ENCODE measurements at places on chromosomes 7 and 10. TPM values are rescaled to one million over a fixed set of nuclear protein-coding genes. Genes with fewer than 3 reads are reported as not detected.

The CRTAC1 gene
- not detected for total RNA-seq

The PRSS2 gene
- total RNA-seq: not detected

The COL28A1 gene
- total RNA-seq: under 0.01 TPM

The HYAL4 gene
- not detected for total RNA-seq

The CHCHD1 gene
- 16.2 TPM for total RNA-seq

The MBL2 gene
- not detected for total RNA-seq

The OR2A1 gene
- under 0.01 TPM for total RNA-seq

The ABCB4 gene
- total RNA-seq: 0.26 TPM

The CYP51A1 gene
- total RNA-seq: 784 TPM

- H3K27ac ChIP-seq: no peak overlapping the region
- peaks cover 2% of the 10 kb centered on the region for H3K4me1 ChIP-seq
- H3K36me3 ChIP-seq: no peaks in the 10 kb centered on the region
- no peaks in the 10 kb centered on the region for H3K27me3 ChIP-seq
- H3K4me3 ChIP-seq: no peak overlapping the region
Observed at GRCh38 chr10:91313796-91314485, 93.5 kb downstream of the PCGF5 start.

DNA sequence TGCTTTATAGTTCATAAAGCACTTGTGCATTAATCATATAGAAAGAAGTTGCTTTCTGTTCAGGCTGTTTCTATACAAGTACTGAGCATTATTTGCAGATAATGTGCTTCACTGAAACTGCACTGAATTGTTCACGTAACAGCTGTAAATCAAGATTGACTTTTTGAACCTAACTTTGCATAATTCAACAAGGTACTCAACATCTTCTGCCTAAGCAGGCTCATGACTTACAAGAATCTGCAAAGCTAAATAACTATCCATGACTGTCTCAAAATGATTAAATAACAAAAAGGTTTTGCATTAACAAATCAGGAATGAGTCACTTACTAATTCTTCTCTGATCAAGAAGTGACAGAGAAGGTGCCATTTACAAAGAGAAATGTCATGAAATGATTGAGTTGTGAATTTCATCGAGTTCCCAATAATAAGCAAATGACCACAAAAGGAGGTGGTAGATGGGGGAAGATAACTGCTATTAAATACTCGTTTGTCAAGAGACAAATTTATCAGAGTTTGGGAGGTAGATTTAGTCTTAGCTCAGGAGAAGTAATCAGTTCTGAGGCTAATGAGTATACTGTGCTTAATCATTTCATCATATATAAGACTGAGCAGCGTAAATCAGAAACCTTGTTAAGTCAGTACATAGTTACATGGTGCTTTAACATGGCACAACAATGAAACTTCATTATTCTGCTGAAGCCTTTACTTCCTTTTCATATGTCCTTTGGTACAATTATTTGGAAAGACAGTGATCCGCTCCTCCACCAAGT lies 161.3 kb upstream of the LRRN3 start:
- no peak for DNase-seq
- no peaks in the 10 kb centered on the region for H3K4me1 ChIP-seq
- H3K27ac ChIP-seq: no peak overlapping the region
- H3K4me3 ChIP-seq: no peak overlapping the region

- H3K27me3 ChIP-seq: no peaks in the 10 kb centered on the region
- peak overlapping the region; percentile 17 for H3K27ac ChIP-seq
- peak; percentile 85 for DNase-seq
- H3K4me3 ChIP-seq: no peak overlapping the region
- H3K4me1 ChIP-seq: no peaks in the 10 kb centered on the region
Observed at GRCh38 chr10:117980216-117980615, 66.5 kb downstream of the RAB11FIP2 start.

- DNase-seq: no peak
- H3K27ac ChIP-seq: no peak overlapping the region
- H3K27me3 ChIP-seq: no peaks in the 10 kb centered on the region
- no peak overlapping the region for H3K4me3 ChIP-seq
- no peaks in the 10 kb centered on the region for H3K36me3 ChIP-seq
Observed at GRCh38 chr7:26668821-26669220, 195.6 kb downstream of the SKAP2 start.

- peaks cover 5% of the 10 kb centered on the region for H3K4me1 ChIP-seq
- no peak for DNase-seq
- H3K27me3 ChIP-seq: no peaks in the 10 kb centered on the region
- no peak overlapping the region for H3K27ac ChIP-seq
- no peak overlapping the region for H3K4me3 ChIP-seq
- no peaks in the 10 kb centered on the region for H3K36me3 ChIP-seq
Observed at GRCh38 chr10:126090443-126090842, 194.1 kb downstream of the FANK1 start.

- H3K36me3 ChIP-seq: no peaks in the 10 kb centered on the region
- H3K27ac ChIP-seq: no peak overlapping the region
- no peaks in the 10 kb centered on the region for H3K27me3 ChIP-seq
- no peak for DNase-seq
- H3K4me1 ChIP-seq: peaks cover 6% of the 10 kb centered on the region
Observed at GRCh38 chr7:39608278-39608677, 15.1 kb upstream of the RALA start.

DNA sequence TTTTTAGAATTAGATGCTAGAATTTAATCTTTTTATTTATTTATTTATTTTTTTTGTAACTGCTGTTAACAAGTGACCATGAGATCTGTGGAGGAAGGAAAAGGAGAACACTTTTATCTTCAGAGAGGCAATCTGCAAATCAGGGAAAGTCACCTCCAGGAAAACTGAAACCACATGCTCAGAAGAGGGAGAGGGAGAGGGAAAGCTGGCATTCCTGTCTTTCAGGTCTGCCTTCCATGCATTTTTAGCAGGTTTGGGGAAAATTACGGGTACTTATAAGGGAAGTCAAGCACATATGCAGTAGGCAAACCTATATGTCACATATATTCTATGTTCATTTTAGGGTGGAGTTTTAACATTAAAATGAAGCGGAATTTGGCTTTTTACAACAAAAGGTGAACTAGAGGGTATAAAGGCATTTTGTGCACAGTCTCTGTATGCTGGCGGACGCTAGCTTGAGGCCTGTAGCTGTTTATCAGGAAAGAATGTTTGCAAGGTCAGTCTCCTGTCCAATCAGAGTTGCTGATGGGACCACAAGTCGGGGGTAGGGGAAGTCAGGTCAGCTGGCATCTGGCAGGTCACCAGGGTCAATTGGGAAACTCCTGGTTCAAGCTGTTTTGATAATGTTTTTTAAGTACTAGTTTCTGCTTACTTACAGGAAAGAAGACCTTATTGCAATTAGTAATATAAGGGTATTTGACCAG lies 333.5 kb downstream of the GPR158 start:
- DNase-seq: no peak
- H3K36me3 ChIP-seq: no peaks in the 10 kb centered on the region
- H3K27ac ChIP-seq: no peak overlapping the region
- no peaks in the 10 kb centered on the region for H3K4me1 ChIP-seq
- H3K4me3 ChIP-seq: no peak overlapping the region
- no peaks in the 10 kb centered on the region for H3K27me3 ChIP-seq

- H3K4me3 ChIP-seq: no peak overlapping the region
- H3K27ac ChIP-seq: no peak overlapping the region
Observed at GRCh38 chr10:3882855-3883254, 97.8 kb upstream of the KLF6 start.

- no peaks in the 10 kb centered on the region for H3K4me1 ChIP-seq
- no peak for DNase-seq
- no peaks in the 10 kb centered on the region for H3K27me3 ChIP-seq
- no peaks in the 10 kb centered on the region for H3K36me3 ChIP-seq
- no peak overlapping the region for H3K4me3 ChIP-seq
- no peak overlapping the region for H3K27ac ChIP-seq
Observed at GRCh38 chr7:18684916-18685315, 189.4 kb downstream of the HDAC9 start.

DNA sequence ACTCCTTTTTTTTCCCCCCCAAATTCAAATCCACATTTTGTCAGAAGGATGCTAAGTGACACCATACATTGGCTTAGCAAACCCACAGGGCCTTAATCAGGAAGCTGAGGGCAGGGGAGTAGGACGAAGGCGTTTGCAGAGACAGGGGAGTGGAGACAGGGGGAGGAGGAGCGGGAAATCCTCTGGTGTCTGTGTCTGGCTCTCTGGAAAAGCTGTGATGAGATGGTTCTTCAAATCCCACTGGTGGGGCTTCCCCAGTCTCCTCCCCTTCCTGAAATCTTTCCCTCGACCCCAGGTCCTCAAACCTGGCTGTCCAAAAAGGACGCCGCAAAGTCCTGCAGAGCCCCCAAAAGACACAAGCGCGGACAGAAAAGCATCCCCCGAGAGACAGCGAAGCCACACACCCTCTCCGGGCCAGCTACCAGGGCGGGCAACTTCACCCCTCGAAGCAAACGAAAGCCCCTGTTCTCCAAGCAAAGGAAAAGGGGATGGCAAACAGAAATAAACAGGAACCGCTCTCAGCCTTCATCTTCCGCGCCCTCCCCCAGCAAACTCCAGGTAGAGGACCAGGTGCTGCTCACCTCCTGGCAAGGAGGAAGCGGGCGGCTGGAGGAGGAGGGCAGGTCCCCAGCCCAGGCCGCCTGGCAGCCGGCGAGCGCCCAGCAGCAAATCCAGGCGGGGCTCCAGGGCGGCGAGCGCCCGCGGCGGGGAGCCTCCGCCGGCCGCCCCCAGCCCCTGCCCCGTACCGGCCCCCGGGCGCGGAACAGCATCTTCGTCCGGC lies 520 bp downstream of the ELAPOR2 start:
- no peaks in the 10 kb centered on the region for H3K4me1 ChIP-seq
- DNase-seq: no peak
- peak overlapping the region; percentile 59 for H3K4me3 ChIP-seq
- no peak overlapping the region for H3K27ac ChIP-seq
- H3K36me3 ChIP-seq: no peaks in the 10 kb centered on the region

- no peak overlapping the region for H3K4me3 ChIP-seq
- no peaks in the 10 kb centered on the region for H3K27me3 ChIP-seq
- H3K36me3 ChIP-seq: no peaks in the 10 kb centered on the region
- DNase-seq: no peak
- no peaks in the 10 kb centered on the region for H3K4me1 ChIP-seq
- H3K27ac ChIP-seq: no peak overlapping the region
Observed at GRCh38 chr10:35843524-35844181, 201.6 kb upstream of the FZD8 start.

GRCh38 chr7:82975811-82976468 lies 186.7 kb downstream of the PCLO start:
- H3K4me3 ChIP-seq: no peak overlapping the region
- H3K27ac ChIP-seq: no peak overlapping the region
- H3K27me3 ChIP-seq: no peaks in the 10 kb centered on the region
- no peak for DNase-seq
- H3K36me3 ChIP-seq: no peaks in the 10 kb centered on the region
- H3K4me1 ChIP-seq: no peaks in the 10 kb centered on the region

DNA sequence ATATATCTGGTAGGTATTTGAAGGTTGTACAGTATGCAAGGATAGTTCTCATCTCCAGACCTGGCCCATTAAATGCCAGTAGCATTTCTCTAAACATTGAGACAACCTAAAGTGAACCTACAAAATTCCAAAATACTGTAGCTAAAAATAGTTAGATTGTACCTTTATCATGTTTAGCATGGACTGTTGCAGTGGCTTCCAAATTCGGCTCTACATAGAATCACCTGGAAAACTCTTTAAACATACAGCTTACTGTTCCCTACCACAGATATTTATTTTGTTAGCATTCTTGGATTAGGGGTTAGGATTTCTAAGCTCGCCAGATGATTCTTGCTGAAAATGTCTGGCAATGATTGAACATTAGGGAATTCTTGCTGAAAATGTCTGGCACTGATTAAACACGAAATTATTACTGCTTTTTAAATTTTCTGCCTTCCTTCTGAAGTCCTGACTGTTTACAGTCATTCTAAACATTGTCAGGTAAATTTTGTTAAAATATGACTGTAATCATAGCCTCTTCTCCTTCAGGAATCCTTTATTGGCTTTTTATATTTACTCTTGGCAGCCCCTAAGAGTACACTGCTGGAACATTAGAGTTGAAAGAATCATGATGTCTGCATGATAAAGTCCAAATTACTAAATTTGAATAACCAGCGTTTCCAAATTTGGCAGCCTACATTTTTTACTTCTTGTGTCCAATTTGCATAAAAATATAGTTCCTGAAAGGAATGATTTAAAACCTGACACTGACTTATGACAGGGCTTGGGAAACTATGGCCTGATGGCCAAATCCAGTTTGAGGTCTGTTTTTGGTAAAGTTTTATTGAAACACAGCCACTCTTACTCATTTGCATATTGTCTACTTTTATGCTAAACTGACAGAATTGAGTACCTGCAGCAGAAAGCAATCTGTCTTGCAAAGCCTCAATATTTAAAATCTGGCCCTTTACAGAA lies 40.3 kb downstream of the SHOC2 start:
- no peak for DNase-seq
- H3K4me1 ChIP-seq: no peaks in the 10 kb centered on the region
- no peak overlapping the region for H3K4me3 ChIP-seq
- H3K27me3 ChIP-seq: no peaks in the 10 kb centered on the region
- H3K27ac ChIP-seq: no peak overlapping the region
- H3K36me3 ChIP-seq: no peaks in the 10 kb centered on the region

DNA sequence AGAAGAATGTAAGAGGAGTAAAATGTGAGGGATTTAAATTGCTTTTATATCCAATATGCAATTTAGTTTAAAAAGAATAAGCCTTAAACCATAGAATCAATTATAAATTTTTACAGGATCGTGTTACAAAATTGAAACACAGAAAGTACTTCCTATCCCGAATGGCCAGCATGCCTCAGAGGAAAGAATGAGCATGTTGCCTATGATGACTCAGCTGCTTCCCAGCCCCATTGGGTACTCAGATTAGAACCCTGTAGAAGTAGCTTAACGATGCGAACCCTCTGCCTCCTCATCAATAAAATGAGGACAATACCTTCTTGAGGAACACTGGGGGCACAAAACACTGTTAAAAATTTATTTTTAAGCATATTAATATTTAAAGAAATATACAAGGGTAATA lies 113.4 kb upstream of the CDK1 start:
- H3K36me3 ChIP-seq: no peaks in the 10 kb centered on the region
- H3K4me1 ChIP-seq: no peaks in the 10 kb centered on the region
- peak; percentile 29 for DNase-seq
- H3K27me3 ChIP-seq: no peaks in the 10 kb centered on the region
- no peak overlapping the region for H3K4me3 ChIP-seq

DNA sequence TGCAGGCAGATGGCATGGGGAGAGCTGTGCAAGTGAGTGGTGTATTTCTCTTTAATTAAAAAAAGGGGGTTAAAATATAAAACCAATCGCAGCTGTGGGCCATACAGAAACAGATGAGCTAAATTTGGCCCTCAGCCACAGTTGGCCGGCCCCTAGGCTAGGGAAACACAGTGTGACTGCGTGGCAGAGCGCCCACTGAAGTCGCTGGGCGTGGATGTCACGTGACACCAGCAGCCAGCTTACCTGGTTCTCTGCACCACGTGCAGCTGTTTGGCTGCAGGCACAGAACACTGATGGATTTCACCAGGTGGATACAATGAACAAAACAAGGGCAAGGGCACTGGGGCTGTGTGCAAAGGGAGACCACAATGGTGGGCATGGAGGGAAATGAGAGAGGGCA lies 119.3 kb upstream of the ZNF746 start:
- no peaks in the 10 kb centered on the region for H3K27me3 ChIP-seq
- H3K4me1 ChIP-seq: no peaks in the 10 kb centered on the region
- peaks cover 20% of the 10 kb centered on the region for H3K36me3 ChIP-seq
- no peak for DNase-seq
- H3K27ac ChIP-seq: no peak overlapping the region

Measured in fibroblast of lung (primary cell).